ENCODE measurements at places on chromosomes 2 and 18.

DNA sequence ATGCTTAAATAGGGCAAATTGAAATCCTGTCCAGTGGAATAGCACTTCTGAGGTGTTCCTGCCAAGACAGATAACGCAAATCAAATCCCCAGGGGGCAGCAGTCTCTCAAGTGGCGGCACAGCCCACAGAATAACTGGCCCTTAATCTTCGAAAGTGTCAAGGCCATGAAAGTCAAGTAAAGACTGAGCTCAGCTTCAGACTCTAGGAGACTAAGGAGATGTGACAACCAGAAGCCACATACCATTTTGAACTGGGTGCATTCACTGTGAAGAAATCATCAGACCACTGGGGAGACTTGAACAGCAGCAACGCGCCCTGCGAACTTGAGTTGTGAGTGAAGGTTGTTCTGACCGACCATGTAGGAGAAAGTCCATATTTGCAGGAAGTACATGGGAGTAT is 66.0 kb upstream of the ASAP2 start:
- DNase-seq = no peak

DNA sequence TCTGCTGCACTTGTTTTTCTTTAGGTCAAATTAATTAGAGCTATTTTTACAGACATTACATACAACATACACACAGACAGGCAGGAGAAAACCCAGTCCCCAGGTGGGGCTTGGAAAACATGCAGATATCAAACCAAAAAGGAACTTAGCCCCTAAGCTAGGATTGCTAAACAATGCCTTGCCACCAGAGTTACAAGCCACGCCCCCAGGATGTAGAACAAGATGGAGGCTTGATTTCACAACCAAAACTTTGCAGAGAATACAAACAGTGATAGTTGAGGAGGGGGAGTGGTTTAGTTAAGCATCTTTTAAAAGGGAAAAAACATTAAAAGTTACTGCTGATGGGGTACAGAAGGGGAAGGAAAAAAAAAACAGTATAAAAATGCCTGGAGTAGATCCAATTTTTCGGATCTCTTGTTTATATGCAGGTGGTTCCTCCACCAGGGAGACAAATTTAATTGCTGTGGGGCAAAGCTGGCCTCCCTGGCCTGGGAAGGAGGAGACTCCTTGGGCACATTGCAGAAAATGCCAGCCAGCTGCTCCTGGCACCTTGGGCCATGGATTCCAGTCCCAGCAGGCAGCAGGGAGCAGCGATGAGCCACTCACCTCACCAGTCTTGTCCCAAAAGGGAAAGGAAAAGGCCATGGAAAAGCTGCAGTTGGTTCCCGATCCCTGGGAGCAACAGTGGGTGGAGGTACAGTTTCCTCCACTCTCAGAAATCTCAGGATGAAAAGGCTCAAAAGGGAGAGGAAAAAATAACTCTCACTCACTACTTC is 348.4 kb upstream of the REG3G start:
- peak; percentile 46 for DNase-seq

DNA sequence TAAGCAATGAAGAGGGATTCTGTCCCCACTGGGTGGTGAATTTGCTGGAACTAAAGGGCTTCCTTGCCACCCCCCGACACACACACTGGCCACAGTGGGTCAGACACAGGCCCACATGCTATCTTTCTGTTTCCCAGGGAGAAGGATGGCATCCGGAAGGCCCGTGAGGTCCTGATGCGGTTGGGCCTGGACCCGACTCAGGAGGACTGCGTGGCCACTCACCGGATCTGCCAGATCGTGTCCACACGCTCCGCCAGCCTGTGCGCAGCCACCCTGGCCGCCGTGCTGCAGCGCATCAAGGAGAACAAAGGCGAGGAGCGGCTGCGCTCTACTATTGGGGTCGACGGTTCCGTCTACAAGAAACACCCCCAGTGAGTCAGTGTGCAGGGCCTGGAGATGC is 44.6 kb downstream of the HK2 start:
- DNase-seq = no peak

GRCh38 chr2:12041236-12041635 is 294.8 kb downstream of the LPIN1 start:
- DNase-seq = no peak

DNA sequence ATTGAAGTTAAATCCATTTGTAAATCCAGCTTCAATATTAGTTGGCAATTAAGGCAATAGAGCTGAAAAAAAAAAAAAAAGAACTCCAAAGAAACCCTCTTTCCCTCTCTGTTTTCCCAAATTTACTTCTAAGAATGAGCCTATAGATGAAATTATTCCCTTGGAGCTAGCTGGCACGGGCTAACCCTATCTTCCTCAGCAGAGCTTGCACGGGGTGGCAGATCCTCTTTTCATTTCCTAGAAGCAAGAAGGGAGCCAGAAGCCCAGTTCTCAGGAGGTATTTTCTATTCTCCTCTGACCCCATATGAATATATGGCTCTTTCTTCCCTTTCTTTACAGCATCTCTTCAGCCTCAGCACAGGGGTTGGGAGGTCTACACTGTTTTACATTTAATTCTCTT is 426.0 kb downstream of the TGIF1 start:
- DNase-seq = no peak

DNA sequence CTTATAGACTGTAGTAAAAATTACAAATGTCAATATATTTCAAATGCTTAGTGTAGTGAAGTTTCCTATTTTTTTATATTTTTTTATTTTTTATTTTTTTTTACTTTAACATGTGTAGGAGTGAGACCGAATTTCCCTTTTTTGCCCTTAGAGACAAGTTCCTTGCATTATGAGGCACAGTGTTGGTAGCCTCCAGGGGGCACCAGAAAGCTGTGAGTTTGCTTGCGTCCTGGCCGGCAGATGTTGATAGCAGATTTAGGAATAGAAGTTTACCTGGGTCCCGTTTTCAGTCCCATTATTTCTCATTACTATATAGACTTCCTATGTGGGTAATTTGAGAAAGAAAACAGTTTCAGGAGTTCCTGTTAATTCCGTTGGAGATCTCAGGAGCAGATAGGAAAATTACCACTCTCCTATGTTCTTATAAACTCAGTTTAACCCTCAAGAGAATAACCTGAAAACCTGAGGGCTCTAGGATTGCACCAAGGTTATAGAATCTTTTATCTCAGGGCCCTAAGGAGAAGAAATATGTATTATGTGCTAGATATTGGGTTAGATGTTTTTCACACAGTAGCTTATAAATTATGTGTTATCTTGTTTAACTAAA is 157.5 kb upstream of the SESTD1 start:
- peak; percentile 68 for DNase-seq

GRCh38 chr2:1702186-1702565 is 42.1 kb downstream of the PXDN start:
- DNase-seq = no peak

- no peak for DNase-seq
Measured at GRCh38 chr2:152425765-152426727, 91.1 kb downstream of the FMNL2 start.

GRCh38 chr2:48269117-48269822 is 260.7 kb upstream of the STON1 start:
- no peak for DNase-seq

GRCh38 chr2:221431477-221431876 is 140.6 kb downstream of the EPHA4 start:
- no peak for DNase-seq

- no peak for DNase-seq
Measured at GRCh38 chr18:23227726-23228070, 92.4 kb downstream of the CABLES1 start.

GRCh38 chr2:56515399-56515798 is 331.6 kb downstream of the CCDC85A start:
- no peak for DNase-seq

GRCh38 chr2:132651115-132652045 is 18.6 kb downstream of the LYPD1 start:
- peak; percentile 59 for DNase-seq

GRCh38 chr2:70931376-70932000 is 4.2 kb upstream of the ATP6V1B1 start:
- peak; percentile 43 for DNase-seq

DNA sequence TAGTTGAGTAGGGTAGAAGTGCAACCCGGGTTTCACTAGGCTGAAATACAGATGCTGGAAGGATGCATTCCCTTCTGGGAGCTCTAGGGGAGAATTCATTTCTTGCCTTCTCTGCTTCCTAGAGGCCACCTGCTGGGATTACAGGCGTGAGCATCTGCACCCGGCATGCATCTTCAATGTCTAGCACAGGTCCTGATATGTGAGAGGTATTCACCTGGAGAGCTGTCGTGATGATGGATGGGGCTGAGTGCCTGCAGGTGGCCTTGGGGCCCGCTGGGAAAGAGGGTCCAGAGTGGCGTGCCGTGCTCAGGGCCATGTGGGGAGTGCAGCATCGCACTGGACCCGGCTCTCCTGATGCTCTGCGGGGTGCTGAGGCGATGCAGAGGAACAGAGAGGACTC is 6.6 kb upstream of the NTSR2 start:
- DNase-seq = no peak

- peak; percentile 65 for DNase-seq
Measured at GRCh38 chr2:63049970-63050333, 678 bp upstream of the OTX1 start.

GRCh38 chr2:5696945-5697521 is 4.8 kb downstream of the SOX11 start:
- peak; percentile 70 for DNase-seq

DNA sequence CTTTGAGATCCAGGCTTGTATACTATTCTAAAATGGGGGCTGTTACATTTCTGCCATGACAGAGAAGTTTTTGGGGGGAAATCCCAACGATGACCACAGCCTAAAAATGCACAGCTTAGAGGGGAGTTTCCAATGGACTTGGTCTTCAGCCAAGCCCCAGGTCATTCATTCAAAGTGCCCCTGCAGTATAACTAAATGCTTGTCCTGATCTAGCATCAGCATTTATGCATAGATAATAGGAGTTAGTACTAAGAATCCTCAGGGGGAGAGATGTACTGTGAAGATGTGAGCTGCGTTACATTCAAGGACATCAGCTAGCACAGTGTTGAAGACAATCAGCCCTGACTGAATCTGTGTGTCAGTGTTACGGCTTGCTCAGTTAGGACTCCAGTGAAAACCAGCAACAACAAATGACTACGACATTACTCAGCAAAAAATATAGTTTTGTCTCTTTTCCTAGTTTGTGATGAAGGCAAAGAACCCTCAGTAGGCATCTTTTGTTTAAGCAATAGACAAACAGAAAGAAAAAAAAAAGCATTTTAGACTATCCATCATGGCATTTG is 160.9 kb downstream of the ZEB2 start:
- DNase-seq = no peak

DNA sequence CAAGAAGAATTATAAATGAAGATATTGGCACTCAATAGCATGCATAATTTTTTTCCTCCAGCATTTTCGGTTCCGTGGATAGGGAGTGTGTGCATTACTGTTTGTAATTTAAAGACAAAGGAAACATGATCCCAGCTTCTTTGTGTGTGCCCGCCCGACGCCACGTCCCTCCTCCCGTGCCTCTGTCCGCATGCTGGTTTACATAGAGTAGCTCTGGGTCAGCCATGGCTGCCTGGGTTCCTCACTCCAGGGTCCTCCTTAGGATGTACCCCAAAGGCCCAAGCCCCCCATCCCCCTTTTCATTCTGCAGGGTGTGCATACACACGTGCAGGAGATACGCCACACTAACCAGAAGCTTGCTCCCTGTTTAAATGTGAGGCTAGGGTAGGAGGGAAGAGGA is 214.7 kb downstream of the KLHL29 start:
- DNase-seq = no peak

DNA sequence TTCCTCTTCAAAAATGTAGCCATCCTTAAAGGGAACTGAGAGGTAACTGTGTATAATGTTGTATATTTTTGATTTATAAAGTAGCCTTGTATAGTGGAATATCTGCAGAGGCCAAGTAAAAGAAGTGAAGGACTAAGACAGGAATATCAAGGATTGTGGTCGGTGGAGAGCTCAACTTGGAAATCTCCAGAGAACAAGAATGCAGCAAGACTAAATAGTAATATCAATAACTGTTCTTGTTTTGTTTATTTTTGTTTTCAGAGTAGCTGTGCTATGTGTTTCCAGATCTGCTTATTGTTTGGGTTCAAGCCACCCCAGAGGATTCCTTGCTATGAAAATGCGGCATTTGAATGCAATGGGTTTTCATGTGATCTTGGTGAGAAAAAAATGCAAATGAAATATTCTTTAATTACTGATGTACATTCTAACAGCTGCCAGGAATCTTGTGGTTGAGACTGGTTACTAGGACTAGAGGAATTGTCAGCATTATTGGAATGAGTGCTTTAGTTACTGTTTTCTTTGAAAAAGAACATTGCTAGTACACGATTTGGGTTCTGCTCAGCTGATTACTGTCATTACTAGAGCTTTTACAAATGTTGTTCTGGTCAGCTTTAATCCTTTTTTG is 25.0 kb downstream of the FASTKD2 start:
- DNase-seq = no peak

DNA sequence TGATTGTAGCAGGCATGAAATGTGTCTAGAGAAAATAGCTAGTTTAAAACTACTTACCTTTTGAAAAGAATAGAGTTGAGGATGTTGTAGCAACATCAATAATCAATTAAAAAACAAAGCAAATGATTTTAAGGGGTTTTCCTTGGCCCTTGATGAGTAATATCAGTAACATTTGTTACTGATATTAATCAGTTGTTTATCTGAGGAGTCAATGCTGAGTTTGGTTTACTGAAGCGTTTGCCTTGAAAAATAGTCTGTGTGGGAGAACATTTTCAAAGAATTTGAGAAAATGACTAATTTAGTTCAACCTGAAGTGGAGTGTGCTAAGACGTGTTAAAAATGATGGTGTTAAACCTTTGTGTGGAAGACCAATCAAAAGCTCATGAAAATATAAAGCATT is 9.3 kb downstream of the PTH2R start:
- no peak for DNase-seq

GRCh38 chr18:7414459-7414858 is 152.7 kb upstream of the PTPRM start:
- no peak for DNase-seq

GRCh38 chr2:24831221-24832072 is 38.2 kb downstream of the CENPO start:
- DNase-seq = no peak

- no peak for DNase-seq
Measured at GRCh38 chr2:74017223-74017622, 32.5 kb downstream of the TET3 start.

DNA sequence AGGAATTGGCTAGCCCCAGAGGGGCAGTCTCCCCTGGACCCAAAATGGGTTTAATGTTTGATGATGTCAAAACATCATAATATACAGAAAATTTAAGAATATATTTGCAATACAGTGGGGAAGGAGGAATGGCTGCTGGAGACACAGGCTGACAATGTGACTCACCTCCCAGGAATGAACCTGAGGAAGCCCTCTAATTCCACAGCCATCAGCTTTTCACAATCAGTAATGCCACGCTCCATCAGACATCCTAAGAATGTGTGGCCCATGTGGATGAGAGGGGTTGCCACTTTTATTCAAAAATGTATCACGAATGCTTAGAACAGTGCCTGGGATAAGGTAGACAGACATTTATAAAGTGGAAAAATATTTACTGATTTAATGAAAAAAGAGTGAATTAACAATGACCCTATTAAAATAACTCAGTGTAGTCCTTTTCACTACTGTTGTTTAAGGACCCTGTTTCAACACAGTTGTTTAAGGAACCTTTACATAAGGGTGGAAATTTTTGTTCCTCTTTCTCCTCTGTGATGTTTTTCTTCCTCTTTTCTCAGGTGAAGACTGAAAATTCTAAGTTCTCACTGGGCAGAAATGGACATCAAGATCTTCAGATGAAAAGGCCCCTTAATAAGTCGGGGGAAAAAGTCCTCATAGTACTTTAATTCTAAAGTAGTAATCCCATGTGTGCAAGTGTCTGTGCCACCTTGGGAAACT is 17.5 kb upstream of the TMEM163 start:
- peak; percentile 45 for DNase-seq
